HuH-7.5 (cell line): ENCODE measurements at places on chromosomes 3 and 15.

- DNase-seq, result no peak
These were observed 24.0 kb downstream of the TSEN2 start for GRCh38 chr3:12508291-12508700.

DNA sequence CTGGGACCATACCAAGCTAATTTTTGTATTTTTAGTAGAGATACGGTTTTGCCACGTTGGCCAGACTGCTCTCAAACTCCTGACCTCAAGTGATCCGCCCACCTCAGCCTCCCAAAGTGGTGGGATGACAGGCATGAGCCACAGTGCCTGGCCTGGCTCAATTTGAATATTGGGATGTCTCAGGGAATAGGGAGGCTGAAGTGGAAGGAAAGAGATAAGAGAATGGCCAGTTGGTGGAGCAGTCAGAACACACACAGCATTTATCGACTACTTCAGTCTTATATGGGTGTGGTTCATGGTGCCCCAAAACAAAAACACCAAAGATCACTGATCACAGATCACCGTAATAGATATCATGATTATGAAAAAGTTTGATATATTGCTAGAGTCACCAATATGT lies 144.4 kb downstream of the GMNC start:
- DNase-seq, result no peak

GRCh38 chr3:109644746-109645145 lies 307.4 kb upstream of the DPPA4 start:
- DNase-seq, result no peak

DNA sequence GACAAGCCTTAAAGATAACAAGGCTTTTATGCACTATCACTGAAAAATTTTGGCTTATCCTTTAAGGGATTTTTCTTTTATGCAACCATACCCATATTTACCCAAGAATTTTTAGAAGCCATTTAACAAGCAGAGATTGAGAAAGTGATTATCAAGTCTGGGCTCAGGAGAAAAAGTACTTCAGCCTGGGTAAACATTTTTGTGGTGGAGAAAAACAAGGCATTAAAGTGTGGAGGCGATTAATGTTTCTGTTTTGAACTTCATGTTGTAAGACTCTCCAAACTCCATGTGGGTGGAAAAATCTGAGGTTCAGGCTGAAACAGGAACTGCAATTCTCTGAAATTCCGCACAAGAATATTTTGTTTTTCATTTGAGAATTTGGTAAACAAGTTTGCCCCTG lies 260.4 kb upstream of the KCNMB2 start:
- DNase-seq, result no peak

DNA sequence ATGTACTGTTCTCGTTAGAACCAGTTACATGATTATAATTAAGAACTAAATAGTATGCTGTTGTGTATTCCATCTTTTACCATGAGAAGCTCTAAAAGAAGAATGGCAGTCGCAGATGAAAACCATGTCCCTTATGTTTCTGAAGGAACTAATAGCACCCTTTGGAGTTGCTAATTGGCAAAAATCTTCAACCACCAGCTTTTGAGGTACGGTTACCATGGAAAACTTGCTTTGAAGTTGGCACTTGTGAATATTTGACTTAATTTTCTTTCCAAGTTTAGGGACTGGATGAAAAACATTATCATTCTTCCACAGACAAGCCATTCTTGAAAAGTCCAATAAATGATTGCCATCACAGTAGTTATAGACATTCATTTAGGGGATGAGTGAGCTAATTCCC lies 666.6 kb upstream of the ROBO1 start:
- DNase-seq, result no peak

DNA sequence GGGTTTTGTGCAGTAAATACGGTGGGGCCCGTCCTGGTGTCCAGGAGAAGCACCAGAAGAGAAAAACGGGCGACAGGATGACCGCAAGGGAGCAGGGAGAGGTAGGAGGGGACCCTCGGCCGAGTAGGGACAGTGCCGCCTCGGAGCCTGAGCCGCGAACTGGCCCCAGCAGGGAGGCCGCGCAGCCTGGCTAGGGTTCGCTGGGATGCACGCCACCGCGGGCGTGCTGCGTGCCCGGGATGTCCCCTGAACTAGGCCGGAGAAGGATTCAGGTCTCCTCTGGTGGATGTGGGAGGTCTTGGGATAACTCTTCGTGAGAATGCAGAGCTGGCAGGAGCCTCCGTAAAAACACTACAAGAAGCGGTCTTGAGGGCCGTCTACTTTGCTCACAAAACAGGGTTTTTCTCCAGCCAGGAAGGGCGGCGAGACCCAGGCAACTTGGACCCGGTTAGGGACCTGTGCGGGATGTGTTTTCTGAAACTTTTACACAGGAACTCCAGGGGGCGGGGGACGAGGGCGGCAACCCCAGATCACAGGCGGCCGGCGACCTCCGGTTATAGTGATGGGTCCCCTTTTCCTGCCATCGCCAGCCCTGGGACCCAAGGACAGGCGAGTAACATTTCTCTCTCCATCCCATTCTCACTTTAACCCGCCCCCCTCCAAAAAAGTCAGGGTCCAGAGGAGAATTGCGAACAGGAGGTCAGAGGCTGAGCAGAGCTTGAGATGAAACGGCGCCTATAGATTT lies 35.5 kb downstream of the NR2F2 start:
- peak; percentile 58 for DNase-seq
